Stimulated activated effector memory CD8-positive, alpha-beta T cell treated with anti-CD3 and anti-CD28 coated beads, Interleukin-12 subunit alpha, Interleukin-12 subunit beta, amount 100 ng/mL, for 72 hours (primary cell): ENCODE measurements at places on chromosomes 12 and 14.

GRCh38 chr12:96828169-96828789, 78.8 kb upstream of the NEDD1 start:
- DNase-seq = no peak

DNA sequence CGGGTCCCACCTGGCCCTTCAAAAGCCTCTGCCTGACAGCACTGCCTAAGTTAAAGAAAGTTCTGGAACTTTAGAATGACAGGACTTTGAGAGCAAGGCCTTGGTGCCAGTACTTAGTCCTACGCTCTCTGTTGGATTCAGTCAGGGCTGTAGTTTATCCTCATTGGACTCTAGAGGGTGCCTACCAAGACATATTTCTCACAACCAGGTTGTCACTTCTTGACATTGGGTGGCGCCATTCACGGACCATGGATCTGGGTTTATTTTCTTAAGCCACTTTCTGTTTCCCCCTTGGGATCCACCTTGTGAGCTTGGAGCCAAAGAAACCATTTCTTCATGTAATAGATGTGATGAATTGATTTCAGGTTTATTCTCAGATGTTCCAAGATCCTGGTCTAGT, 787.0 kb upstream of the TBX3 start:
- no peak for DNase-seq

GRCh38 chr14:103516426-103517173, 6.0 kb downstream of the CKB start:
- DNase-seq = no peak

DNA sequence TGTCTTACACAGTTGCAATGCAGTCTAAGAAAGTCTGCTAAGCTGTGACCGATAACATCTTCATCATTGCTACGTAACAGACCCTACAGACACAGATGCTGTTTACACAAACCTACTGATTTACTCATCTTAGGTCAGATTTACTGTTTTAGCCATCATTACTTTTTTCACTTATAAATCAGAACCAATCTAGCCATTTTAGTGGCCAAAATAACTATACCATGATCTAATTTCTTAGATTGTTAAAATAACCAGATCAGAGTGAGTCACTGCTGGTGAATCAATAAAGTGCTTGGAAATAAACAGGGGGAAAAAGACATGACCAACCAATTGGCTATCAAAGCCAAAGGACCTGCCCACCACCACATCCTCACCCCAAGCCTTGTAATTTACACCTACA, 57.0 kb upstream of the FOXN3 start:
- DNase-seq = no peak

GRCh38 chr12:92194561-92194960, 48.9 kb upstream of the BTG1 start:
- DNase-seq = no peak

DNA sequence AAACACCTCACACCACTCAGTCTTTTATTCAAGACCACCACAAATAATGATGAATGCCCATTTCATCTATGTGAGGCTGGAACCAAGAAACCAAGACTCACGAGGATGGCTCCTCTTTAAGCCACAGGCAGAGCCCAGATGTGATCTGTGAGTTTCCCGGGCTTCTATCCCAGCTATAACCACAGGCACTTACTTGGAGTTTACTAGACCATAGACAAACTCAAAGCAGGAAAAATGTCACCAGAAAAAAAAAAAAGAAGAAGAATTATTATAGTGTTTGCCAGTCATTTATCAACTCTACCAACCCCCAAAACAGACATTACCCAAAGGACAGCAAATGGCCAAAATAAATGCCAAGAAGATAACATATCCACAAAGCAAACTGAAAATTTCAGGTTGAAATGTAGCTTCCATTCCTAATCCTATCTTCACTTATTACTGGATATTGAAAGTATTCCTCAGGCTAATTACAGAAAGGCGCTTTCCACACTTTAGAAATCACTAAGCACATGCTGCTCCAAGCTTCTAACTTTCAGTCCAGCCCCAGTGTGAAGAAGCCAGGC, 44.7 kb downstream of the ZFYVE1 start:
- DNase-seq = no peak

DNA sequence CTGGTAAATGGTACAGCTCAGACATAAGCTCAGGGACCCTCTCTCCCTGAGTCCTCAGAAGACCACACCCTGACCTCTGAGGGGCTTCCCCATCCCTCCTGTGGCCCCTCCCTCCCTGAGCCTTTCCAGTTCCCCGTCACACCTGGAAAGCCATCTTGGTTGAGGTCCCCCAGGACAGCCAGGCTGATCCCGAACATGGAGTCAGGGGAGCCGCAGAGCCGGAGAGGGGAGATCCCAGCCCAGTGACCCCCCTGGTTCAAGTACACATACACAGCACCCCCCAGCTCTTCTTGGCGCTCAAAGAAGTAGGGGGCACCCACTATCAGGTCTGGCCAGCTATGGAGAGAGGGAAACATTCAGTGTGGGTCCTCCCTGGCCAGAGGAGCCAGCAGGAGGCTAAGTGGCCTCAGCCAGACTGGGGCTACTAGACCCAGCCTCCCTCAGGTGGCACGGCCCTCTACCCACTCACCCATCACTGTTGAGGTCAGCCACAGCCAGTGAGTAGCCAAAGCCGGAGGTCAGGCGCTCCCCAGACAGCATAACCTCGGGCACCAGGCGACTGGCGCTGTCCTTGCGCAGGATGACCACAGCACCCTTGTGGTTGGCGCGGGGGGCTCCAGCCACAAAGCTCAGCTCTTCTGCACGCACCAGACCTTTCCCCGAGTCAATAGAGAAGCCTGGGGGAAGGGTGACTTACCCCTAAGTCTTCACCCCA, 9.3 kb downstream of the ITGA7 start:
- DNase-seq = no peak

- DNase-seq = no peak
These were observed 45.4 kb upstream of the TMED10 start for GRCh38 chr14:75221797-75222196.

GRCh38 chr14:73718418-73719251, 4.5 kb upstream of the PNMA1 start:
- DNase-seq = no peak

GRCh38 chr12:44021471-44021971, 185.6 kb downstream of the TMEM117 start:
- DNase-seq = no peak

DNA sequence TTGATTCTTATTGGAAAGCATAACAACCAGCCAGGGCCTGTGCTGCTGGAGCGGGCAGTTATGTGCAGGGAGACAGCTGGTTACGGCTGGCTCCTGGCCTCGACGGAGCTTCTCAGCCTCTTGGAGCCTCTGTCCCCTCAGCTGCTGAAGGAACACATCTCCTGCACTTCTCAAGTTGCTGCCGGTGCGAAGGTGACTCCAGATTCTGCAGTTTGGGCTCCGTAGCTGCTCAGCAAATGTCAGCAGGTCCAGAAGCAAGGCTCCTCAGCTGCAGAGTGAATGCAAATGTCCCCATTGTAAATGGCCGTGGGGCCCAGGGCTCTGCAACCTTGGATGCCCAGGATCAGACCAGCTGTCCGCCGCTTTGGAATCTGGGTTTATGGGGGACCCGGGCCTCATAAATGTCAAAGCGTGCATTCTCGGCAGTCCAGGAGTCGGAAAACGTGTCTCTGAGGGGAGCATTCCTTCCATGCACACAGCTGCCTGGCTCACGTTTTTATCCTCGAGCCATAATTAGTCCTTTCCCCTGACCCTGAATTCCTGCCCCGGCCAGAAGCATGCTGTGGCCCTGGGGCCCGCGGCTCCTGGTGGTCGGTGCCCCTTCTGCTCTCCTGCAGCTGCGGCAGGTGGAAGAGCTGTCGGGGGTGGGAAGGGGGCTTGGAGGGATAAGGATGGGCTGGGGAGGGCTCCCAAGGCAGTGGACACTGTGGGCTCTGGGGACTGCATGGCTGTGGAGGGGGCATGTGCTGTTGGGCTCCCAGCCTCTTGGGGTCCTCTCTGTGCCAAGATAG, 106.0 kb downstream of the KIF26A start:
- DNase-seq = no peak

DNA sequence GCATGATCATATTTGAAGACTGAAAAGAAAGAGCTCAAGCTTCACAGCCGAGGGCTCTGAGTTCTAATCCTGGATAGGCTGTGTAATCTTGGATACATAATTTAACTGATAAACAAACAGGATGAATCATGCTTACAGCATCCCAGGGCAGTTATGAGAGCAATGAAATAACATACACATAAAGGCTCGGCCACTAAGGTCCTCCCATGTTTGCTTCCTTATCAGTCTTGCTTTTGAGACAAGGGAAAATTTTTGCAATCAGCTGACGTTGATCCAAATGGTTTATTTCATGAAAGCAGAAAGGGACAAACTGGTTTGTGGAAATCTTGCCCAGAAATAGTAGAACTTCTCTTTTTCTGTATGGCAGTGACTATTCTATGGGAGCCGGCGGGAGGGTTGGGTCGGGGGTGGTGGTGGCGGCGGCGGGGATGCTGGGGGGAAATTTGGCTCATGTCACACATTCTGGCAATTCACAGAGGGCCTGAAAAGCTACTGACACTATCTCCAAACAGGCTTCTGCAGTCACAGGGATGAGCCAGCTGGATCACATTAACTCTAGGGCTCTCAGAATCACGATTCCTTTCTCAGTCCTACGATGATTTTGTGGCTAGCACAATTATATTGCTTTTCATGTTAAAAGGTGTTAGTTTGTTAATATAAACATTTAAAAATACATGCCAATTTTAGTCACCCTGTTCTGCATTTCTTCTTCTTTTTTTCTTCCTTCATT, 124.5 kb downstream of the SLC8A3 start:
- no peak for DNase-seq

DNA sequence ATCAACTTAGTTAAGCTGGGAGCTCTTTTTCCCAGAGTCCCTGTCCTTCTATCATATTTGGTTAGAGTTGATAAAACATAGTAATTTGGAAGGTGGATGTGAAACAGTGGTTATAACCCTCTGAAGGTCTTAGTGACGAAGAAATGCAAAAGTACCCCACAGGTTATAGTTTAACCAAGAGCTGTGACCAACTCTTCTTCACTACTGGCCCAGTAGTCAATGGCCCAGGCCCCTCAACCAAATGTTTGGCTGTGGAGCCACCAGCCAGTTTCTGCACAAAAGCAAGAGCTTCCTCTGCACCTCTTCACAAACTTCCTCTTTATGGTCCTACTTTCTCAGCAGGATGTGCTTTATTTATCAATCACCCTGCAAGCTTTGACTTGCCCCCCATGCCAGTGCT, 132.6 kb downstream of the BMP4 start:
- no peak for DNase-seq

DNA sequence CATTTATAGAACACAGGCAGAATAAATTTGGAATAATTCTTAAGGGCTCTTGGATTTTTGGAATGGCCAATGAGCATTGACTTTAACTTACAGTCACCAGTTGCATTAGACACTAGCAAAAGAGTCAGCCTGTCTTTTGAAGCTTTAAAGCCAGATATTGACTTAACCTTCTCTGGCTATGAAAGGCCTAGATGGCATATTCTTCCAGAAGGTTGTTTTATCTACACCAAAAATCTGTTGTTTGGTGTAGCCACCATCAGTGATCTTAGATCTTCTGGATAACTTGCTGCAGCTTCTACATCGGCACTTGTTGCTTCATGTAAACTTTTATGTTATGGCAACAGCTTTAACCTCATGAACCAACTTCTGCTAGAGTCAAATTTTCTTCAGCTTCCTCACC, 10.4 kb downstream of the PCNX1 start:
- no peak for DNase-seq

DNA sequence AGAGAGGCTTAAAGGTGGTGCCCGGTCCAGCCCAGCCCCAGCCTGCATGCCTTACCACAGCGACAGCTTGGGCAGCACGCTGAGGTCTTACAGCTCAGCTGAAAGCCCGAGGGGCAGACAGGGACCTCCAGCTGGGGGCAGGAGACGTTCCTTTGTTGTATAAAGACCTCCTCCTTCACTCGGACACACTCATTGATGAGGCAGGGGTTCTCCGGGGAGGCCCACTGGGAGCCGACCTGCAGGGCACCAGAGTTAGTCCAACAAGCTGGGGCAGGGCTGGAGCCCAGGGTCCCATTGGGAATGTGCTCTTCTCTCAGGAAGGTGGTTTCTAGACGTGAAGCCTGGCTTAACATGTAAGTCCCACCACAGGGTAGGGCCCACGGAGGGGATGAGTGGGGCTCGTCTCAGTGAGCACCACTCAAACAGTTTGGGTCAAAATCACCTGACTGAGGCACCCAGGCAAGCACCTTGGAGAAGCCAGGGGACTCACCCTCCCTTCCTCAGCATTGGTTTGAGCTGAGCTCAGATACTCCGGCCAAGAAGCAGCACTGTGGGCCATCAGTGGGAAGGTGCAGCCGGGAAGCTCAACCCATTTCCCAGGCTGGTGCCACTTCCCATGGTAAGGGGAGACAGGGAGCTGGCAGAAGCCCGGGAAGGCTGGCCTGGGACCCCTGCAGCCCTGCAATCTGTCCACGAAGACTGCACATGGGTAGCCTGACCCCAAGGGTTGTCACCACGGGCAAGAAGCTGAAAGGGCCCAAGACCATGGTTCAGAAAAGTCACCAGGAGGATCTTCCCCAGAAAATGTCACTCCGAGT, 24.3 kb upstream of the ANO2 start:
- DNase-seq = no peak
